Heart left ventricle (tissue), 16 donors: ENCODE measurements at places on chromosomes 6 and 20. TPM values are rescaled to one million over a fixed set of nuclear protein-coding genes. Genes with fewer than 3 reads are reported as not detected.

The GSTA1 gene
- polyA plus RNA-seq = not detected

The GCLC gene
- polyA plus RNA-seq = 8.1 TPM

The SLC52A3 gene
- 1.7 TPM for polyA plus RNA-seq

The OR2H1 gene
- polyA plus RNA-seq = not detected

The COL21A1 gene
- 21.7 TPM for polyA plus RNA-seq

The TREML1 gene
- polyA plus RNA-seq = 0.07 TPM

The ITPR3 gene
- polyA plus RNA-seq = 8.9 TPM

The HTR1E gene
- not detected for polyA plus RNA-seq

The ANKRD66 gene
- not detected for polyA plus RNA-seq

The CTAGE9 gene
- polyA plus RNA-seq = not detected

The MCHR2 gene
- polyA plus RNA-seq = not detected

The FYN gene
- 14.7 TPM for polyA plus RNA-seq

The B3GAT2 gene
- 0.08 TPM for polyA plus RNA-seq
